Right renal pelvis (tissue), 4 donors: ENCODE measurements at places on chromosomes 6 and 20.

GRCh38 chr6:154757352-154758050, 24.3 kb downstream of the SCAF8 start:
- no peak for DNase-seq

DNA sequence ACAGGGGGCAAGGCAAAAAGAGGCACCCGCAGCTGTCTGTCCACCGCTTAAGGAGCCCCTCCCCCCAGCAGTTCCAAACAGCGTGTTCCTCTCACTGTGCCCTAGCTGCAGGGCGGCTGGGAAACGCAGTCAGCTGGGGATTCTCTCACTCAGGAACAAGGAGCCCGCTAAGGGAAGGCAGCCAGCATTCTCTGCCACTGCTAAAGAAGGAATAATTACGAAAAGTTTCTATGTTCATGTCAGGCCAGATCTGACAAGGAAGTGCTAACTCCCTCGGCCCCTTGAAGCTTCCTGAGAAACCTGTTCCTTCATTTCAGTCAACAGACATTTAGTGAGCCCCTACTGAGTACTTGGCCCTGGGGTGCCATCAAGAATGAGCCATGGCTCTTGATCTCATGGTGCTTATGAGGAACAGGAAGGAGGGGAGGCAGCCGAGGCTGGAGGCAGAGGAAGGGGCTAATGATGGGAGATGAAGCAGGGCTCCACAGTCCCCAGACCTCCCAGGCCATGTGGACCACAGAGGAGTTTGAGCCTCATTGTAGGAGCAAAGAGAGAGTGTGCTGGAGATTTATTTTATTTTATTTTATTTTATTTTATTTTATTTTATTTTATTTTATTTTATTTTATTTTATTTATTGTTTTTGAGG, 101.7 kb upstream of the PMEPA1 start:
- DNase-seq = no peak

GRCh38 chr20:17916433-17916891, 52.1 kb downstream of the SNX5 start:
- DNase-seq = no peak

- no peak for DNase-seq
Measured at GRCh38 chr6:43454290-43454695, 1.1 kb downstream of the DLK2 start.

GRCh38 chr6:15073344-15073789, 172.5 kb upstream of the JARID2 start:
- no peak for DNase-seq

GRCh38 chr6:113697632-113698410, 159.3 kb upstream of the MARCKS start:
- no peak for DNase-seq
